Fibroblast of the aortic adventitia (primary cell): ENCODE measurements at places on chromosomes 2 and 18.

DNA sequence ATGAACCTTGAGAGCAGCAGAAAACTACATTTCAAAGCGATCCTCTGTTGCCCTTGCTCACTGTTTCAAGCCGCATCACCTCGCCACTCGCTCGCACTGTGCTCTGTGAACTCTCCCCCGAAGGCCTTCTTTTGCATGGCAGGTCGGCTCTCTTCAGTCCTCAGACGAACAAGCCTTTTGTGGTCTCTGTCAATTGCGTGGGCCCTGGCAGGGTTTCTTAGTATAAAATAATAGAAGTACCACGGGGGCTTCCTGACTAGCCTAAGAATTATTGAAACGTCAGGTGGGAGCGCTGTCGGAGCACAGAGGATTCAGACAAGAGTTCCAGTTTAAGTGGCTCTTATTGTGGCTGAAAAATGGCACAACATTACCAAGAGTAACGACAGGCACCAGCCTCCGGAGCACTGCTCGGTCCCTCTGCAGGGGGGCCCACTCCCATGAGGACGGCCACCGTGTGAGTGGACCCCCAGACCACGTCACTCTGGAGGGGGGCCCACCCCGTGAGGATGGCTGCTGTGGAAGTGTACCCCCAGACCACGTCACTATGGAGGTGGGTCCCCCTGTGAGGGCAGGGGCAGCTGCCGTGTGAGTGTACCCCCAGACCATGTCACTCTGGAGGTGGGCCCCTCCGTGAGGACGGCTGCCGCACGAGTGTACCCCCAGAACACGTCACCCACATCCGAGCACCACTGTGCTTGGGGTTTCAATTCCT is 237.7 kb downstream of the HDAC4 start:
- DNase-seq, result no peak

DNA sequence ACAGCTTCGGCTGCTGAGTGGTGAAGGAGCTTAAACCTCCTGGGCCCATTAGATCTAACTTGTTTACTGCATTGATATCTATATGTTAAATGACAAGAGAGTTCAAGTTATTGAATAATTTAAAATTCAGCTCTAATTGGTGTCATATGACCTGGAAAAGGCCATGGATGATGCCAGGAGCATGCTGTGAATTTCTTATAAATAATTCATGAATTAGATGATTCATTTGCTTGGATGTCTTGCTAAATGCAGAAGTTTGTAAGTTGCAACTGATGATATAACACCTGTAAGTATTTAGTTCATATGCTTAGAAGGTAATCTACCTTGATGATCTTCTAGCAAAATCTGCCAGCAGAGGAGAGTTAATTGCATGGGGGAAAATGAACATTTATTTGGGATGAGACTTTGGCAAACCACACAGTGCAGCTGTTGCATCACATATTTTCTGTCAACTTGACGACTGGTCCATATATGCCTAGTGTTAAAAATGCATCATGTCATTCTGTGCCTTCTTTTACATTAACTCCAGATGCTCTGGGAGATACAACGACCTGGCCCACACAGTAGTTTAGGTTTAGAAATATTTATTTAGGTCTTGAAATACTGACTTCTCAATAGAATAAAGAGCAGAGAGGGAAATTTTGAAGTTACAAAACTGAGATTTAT is 226.3 kb downstream of the KIAA1328 start:
- no peak for DNase-seq

- DNase-seq, result no peak
These were observed 267.2 kb upstream of the HDAC4 start for GRCh38 chr2:239668042-239668441.

GRCh38 chr2:25819597-25820039 is 58.7 kb downstream of the ASXL2 start:
- peak; percentile 39 for DNase-seq

- peak; percentile 91 for DNase-seq
These were observed 151.6 kb downstream of the DTNB start for GRCh38 chr2:25521665-25522387.

DNA sequence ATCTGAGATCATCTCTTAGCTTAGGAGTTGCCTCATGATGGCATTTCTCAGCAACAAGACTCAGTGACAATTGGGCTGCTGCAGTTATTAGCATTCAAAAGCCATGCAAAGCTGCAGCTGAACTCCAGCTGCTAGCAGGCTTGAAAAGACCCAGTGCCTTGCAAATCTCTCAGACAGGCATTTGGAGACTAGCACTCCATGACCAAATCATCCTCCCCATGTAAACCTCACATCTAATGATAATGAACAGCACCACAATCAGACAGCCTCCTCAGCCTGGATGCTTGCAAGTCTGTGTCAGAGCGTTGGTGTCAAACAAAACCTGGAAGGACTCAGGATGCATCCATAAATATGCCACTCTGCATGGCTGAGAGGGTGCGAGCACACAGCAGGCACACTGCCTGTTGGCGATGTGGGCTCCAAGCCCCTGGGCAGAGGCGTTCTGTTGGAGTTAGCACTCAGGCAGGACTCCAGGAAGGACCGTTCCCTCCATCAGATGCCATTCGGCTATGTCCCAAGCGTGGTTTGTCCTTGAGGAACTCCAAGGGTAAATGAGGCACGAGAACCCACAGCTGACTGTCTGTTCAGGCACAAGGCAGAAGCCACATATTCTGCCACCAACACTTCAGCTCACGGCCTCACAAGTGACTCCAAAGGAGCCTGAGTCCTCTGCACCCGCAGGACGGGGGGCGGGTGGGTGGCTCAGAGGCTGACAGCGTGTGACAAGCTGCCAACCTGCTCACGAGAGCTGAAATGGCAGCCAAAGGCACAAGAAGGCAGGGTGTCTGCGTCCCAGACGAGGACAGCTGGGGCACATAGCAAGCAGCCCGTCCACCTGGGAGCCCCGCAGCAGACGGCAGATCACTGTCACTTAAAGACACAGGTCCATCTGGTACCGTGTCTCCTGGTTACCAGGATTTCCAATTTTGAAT is 183.8 kb downstream of the MYT1L start:
- no peak for DNase-seq

GRCh38 chr18:78915446-78916008 is 64.1 kb upstream of the SALL3 start:
- no peak for DNase-seq
